ENCODE measurements at places on chromosomes 3 and 15. TPM values are rescaled to one million over a fixed set of nuclear protein-coding genes. Genes with fewer than 3 reads are reported as not detected.

Gene GCNT3
- 0.29 TPM for total RNA-seq

GRCh38 chr3:37673401-37673800 is 188.3 kb upstream of the CTDSPL start:
- DNase-seq: no peak

- DNase-seq: no peak
These were observed 908 bp downstream of the CCNB2 start for GRCh38 chr15:59105854-59106253.

DNA sequence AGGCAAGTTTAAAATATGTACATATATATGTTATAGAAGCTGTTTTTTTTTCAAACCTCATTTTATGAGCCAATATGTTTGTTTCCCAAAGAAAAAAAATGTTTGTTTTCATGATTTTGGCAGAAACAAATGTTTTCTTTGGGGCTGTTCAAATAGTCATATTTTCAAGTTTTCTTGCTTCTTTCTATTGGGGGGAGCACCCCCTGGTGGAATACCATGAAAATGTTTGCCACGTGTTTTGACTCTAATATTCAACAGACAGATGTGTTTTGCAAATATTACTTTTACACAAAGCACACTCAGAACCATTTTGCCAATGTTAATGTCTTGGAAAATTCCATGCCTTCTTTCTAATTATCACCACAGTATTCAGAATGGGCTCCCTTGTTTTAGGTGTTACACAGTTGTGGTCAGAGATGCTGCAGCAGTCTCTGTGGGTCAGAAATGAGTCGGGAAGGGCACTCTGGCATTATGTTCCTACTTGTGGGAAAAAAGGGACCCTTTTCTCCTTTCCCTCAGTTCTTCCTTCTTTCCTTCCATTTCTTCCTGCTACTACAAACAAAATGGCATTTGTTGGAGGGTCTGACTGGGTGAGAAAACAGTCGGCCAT is 817.0 kb downstream of the TUSC7 start:
- DNase-seq: peak; percentile 33

GRCh38 chr15:60718661-60719069 is 239.7 kb upstream of the ICE2 start:
- DNase-seq: no peak

GRCh38 chr3:112333381-112334317 is 693 bp downstream of the CD200 start:
- no peak for DNase-seq

Data from NCI-H460 (cell line).